ENCODE measurements at places on chromosomes 12 and 14. TPM values are rescaled to one million over a fixed set of nuclear protein-coding genes. Genes with fewer than 3 reads are reported as not detected.

- H3K4me1 ChIP-seq: no peaks in the 10 kb centered on the region
- H3K27ac ChIP-seq: no peak overlapping the region
- H3K36me3 ChIP-seq: peaks cover 6% of the 10 kb centered on the region
- H3K27me3 ChIP-seq: no peaks in the 10 kb centered on the region
- H3K4me3 ChIP-seq: no peak overlapping the region
These were observed 11.5 kb downstream of the RITA1 start for GRCh38 chr12:113196990-113197389.

TNFAIP2 gene
- polyA plus RNA-seq: 8.9 TPM

AQP6 gene
- polyA plus RNA-seq: 0.05 TPM

PIWIL1 gene
- polyA plus RNA-seq: not detected

- no peak for DNase-seq
- H3K36me3 ChIP-seq: no peaks in the 10 kb centered on the region
These were observed 92.1 kb downstream of the NINJ2 start for GRCh38 chr12:570921-571794.

- no peak overlapping the region for H3K4me3 ChIP-seq
- peak; percentile 47 for DNase-seq
- H3K36me3 ChIP-seq: no peaks in the 10 kb centered on the region
- no peak overlapping the region for H3K27ac ChIP-seq
- no peaks in the 10 kb centered on the region for H3K4me1 ChIP-seq
These were observed 110.5 kb downstream of the ASCL4 start for GRCh38 chr12:107884769-107885694.

GRCh38 chr14:105093431-105094192, 28.4 kb upstream of the GPR132 start:
- DNase-seq: no peak
- peak overlapping the region; percentile 43 for H3K27ac ChIP-seq
- H3K27me3 ChIP-seq: peaks cover 2% of the 10 kb centered on the region
- H3K4me3 ChIP-seq: no peak overlapping the region
- no peaks in the 10 kb centered on the region for H3K36me3 ChIP-seq
- H3K4me1 ChIP-seq: peaks cover 18% of the 10 kb centered on the region

DNA sequence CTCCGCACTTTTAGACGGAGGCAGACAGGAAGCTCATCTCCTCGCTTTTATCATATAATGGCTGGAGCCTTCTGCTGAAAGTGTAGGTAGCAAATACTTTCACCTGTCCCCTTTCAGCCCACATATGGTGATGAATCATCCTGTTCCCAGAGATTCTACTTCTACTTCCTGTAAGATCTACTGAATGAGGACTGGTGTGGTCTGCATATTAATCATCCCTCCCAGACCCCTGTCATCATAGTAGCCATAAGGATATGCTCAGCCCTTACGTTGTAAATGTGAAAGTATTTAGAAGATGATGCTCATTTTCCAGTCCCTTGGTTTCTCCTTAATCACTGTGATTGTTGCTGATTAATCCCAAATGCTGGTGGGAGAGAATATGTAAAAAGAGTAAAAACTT, 268.2 kb upstream of the GRIP1 start:
- no peaks in the 10 kb centered on the region for H3K27me3 ChIP-seq
- H3K36me3 ChIP-seq: no peaks in the 10 kb centered on the region
- H3K27ac ChIP-seq: no peak overlapping the region
- DNase-seq: no peak
- no peak overlapping the region for H3K4me3 ChIP-seq

PSMD9 gene
- polyA plus RNA-seq: 50.1 TPM

DNA sequence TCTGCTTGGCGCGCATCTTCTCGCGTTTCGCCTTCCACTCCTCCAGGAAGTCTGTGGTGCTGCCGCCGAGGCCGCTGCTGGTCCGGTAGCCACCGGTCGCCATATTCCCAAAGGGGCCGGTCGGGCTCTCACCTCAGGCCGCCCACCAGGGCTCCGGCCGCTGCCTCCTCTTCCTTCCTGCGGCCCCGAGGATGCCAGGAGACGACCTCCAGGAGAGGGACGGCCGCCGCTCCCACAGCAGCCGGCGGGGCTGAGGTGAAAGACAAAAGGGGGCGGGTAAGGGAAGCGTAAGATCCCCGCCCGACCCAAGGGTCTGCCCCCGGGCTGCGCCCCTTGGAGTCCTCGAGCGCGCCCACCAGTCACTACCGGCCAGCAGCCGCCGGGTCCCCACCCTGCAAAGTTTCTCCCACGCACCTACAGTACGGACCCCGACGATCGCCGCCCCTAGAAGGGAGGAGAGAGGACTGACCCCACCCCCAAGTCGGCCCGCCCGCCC, 574 bp downstream of the PAWR start:
- peak; percentile 42 for DNase-seq
- no peaks in the 10 kb centered on the region for H3K27me3 ChIP-seq
- H3K4me1 ChIP-seq: peaks cover 10% of the 10 kb centered on the region
- peak overlapping the region; percentile 87 for H3K4me3 ChIP-seq
- peak overlapping the region; percentile 95 for H3K27ac ChIP-seq

GRCh38 chr12:132582058-132582420, 28.3 kb downstream of the LRCOL1 start:
- peaks cover 4% of the 10 kb centered on the region for H3K36me3 ChIP-seq
- H3K4me3 ChIP-seq: no peak overlapping the region
- H3K27me3 ChIP-seq: no peaks in the 10 kb centered on the region
- no peak overlapping the region for H3K27ac ChIP-seq
